ENCODE measurements at places on chromosomes 2 and 18. TPM values are rescaled to one million over a fixed set of nuclear protein-coding genes. Genes with fewer than 3 reads are reported as not detected.

- no peaks in the 10 kb centered on the region for H3K27me3 ChIP-seq
- H3K4me3 ChIP-seq: no peak overlapping the region
- H3K4me1 ChIP-seq: no peaks in the 10 kb centered on the region
- H3K27ac ChIP-seq: no peak overlapping the region
- H3K36me3 ChIP-seq: no peaks in the 10 kb centered on the region
- DNase-seq: no peak
Observed at GRCh38 chr2:50955081-50955480, 76.9 kb downstream of the NRXN1 start.

FBXO48 gene
- total RNA-seq: 0.60 TPM

RAX gene
- not detected for total RNA-seq

- no peak overlapping the region for H3K4me3 ChIP-seq
- H3K27ac ChIP-seq: no peak overlapping the region
- DNase-seq: no peak
- no peaks in the 10 kb centered on the region for H3K27me3 ChIP-seq
Observed at GRCh38 chr18:12904012-12904516, 20.0 kb upstream of the PTPN2 start.
